ENCODE measurements at places on chromosomes 5 and 9. TPM values are rescaled to one million over a fixed set of nuclear protein-coding genes. Genes with fewer than 3 reads are reported as not detected.

HAND1 gene
- total RNA-seq, result not detected

HABP4 gene
- 7.3 TPM for total RNA-seq

PRR7 gene
- not detected for total RNA-seq

FOXD4 gene
- not detected for total RNA-seq

BARHL1 gene
- not detected for total RNA-seq

SPOCK1 gene
- 31.8 TPM for total RNA-seq

- no peak for DNase-seq
Observed at GRCh38 chr9:107472581-107473340, 16.8 kb downstream of the KLF4 start.

GRCh38 chr5:17024686-17025180 is 88.6 kb upstream of the MYO10 start:
- DNase-seq, result no peak

DNA sequence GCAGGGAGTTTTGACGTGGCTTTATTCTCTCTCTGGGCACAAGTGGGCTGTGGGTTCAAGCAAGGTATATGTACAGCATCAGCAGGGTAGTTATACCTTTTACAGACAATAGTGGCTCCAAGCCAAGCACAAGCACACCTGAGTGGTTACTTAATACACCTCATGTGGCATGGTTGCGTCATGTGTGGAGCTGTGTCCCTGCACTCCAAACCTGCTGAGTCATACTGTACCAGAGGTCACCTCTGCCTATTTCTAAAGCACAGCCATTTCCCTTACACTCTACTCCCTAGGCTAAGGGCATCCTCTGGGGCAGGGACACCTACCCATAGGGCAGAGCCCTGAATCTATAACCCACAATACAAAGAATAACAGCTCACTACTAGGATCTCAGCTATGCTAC is 147.3 kb downstream of the OSTF1 start:
- no peak for DNase-seq

DNA sequence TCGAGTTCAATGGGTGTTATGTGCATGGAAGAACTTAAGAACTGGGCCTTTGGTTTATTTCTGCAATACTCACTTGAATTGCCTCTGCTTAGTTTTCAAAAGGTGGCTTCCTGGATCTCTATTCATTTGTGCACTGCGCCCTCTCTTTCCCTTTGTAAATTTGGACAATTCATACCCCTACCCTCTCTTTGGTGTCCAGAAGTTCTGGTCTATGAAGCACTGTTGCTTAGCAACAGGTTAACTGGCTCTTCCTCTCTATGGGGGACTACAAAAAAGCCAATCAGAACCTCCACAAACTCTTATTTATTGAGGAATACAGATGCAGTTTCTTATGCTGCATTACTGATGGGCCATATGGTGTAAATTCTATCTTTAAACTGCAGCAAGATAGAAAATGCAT is 13.5 kb upstream of the FAM120A start:
- DNase-seq, result no peak

DNA sequence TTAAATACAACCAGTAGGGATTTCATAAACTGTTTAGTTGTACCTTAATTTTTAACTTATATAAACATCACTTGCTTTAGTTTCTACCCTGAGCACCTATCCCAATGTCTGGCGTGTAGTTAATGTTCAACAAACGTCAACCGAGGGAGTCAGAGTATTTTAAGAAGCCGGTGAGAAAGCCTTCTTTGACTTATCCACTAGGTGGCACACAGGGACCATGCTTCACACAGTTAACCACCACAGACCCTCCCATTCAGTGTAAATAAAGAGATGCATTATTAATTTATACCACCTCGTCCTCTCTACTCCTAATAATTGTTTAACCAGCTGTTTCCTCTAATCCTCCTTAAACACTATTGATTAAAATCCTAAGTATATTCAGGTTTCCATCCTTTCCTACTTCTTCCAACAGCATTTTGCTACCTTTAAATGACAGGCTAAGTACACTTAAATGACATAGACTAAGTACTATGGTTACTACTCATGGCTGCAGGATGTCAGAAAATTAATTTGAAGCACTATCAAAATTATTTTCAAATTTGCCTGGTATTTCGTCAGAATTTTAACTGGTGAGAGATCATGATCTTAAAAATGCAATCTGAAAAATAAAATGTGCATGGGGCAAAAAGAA is 2.3 kb downstream of the HAPLN1 start:
- no peak for DNase-seq

- no peak for DNase-seq
Observed at GRCh38 chr9:80632041-80632440, 1057.3 kb downstream of the TLE1 start.

- no peak for DNase-seq
Observed at GRCh38 chr5:169221519-169221918, 79.4 kb downstream of the SLIT3 start.

DNA sequence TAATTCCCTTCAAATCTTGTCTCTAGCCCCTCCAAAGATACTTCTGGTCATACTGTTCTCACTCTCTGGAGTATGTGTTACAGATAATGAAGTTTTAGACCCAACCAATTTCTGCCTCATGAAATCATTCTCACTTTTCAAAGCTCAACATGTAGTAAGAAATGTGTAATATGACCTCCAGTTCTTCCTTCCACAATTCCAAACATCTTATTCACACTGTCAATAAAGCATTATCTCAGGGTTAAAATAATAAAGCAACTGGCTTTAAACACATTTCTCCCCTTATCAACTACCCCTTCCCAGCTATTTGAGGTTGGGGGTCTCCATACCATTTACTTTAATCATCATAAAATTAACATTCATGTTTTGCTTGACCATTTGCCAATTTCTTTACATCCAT is 654.1 kb downstream of the RAB3C start:
- DNase-seq, result no peak

Data from uterus (tissue), 4 donors.